Activated naive CD8-positive, alpha-beta T cell treated with anti-CD3 and anti-CD28 coated beads, Interleukin-2, amount 10 ng/mL, durations not matched to agents 7 days and 5 days (primary cell): ENCODE measurements at places on chromosomes 3 and 15. TPM values are rescaled to one million over a fixed set of nuclear protein-coding genes. Genes with fewer than 3 reads are reported as not detected.
A peak's percentile ranks its signal among the peaks of the same experiment; 100 is the strongest.

Gene ACP3
- total RNA-seq = not detected

Gene STX19
- total RNA-seq = not detected

Gene ISG20
- total RNA-seq = 209 TPM

Gene SOX14
- not detected for total RNA-seq

Gene GPR171
- 142 TPM for total RNA-seq

Gene CHDH
- total RNA-seq = 0.11 TPM

Gene ASB14
- not detected for total RNA-seq

DNA sequence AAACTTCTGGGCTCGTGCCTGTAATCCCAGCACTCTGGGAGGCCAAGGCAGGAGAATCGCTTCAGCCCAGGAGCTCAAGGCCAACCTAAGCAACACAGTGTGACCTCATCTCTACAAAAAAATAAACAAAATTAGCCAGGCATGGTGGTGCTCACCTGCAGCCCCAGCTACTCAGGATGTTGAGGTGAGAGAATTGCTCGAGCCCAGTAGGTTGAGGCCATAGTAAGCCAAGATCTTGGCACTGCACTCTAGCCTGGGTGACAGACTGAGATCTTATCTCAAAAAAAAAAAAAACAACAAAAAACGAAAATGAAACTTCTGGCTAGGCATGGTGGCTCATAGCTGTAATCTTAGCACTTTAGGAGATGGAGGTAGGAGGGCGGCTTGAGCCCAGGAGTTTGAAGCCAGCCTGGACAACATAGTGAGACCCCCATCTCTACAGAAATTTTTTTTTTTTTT is 53.7 kb downstream of the PIK3CB start:
- peak; percentile 48 for DNase-seq

- no peak for DNase-seq
Measured at GRCh38 chr3:119019767-119020518, 14.7 kb downstream of the IGSF11 start.

DNA sequence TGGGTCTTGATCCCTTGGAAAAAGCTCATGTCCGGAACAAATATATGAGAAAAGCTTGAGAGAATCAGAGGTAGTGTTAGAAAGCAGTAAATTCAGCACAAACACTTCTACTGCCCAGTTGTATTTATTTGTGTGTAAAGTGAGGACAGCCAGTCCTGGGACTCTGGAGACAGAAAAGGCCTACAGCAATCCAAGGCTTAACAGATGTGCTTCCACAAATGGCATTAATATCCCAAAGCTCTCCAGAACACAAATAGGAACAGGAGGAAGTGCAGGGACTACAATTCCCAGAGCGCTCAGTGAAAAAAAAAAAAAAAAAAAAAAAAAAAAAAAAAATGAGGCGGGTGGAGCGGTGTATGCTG is 390 bp upstream of the AP2M1 start:
- no peak for DNase-seq

GRCh38 chr3:30510596-30510995 is 95.8 kb upstream of the TGFBR2 start:
- no peak for DNase-seq

DNA sequence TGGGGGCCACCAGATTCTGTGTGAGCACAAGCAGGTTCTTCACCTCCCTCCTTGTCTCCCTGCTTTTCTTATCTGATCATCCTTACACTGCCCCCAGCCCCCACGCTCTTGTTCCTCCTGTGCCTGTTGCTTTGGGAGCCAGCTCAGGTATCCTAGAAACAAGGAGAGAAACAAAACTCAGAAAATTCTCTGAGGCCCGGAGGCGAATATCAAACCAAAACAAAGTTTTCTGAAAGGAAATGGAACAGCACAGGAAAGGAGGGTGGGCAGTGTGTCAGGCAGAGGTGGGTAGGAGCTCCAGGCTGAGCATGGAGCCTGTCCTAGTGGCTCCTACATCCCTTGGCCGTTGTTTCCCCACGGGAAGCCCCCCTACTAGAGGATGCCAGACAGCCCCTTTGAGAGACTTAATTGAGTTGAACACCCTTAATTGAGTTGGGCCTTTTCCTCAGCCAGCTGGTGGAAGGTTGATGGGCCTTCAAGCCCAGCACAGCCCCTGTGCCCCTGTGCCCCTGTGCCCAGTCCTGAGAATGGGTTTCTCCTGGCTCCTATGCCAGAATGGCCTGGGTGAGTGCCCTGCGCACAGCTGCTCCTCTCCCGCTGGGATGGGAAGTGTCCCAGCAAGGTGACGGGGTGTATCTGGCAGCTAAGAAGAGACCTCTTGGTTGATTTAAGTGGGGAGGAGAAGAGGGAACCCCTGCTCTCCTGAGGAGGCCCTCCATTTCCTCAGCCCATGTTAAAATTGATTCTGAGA is 22.8 kb upstream of the JMJD7 start:
- no peak for DNase-seq

GRCh38 chr3:188832146-188832545 is 339.6 kb upstream of the TPRG1 start:
- DNase-seq = no peak

DNA sequence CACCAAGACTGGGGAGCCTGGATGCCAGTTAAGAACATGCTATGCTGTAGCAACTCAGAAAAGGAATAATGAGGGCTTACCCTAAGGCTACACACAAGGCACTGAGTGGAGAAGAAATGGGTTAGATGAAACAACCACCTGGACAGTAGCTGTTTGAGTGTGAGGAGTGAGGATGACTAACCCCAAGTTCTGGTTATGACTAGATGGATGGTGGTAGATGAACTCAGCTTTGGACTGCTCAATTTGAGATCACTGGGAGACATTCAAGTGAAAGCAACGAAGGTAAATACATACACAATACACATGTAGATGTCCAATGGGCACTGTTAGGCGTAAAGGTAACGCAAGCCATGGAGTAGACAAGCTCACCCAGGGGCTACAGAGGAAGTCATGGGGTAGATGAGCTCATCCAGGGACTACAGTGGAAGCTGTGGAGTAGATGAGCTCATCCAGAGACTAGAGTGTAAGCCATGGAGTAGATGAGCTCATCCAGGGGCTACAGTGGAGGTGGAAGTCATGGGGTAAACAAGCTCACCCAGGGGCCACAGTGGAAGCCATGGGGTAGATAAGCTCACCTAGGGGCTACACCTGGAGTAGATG is 98.3 kb downstream of the ANO10 start:
- DNase-seq = no peak

GRCh38 chr3:111616417-111617105 is 21.4 kb upstream of the ZBED2 start:
- peak; percentile 67 for DNase-seq

GRCh38 chr3:17258823-17259436 is 374.2 kb downstream of the PLCL2 start:
- no peak for DNase-seq
